Kidney tubule cell (primary cell): ENCODE measurements at places on chromosomes 4 and X.

- DNase-seq: no peak
Observed at GRCh38 chr4:52367282-52367830, 291.7 kb downstream of the USP46 start.

- no peak for DNase-seq
Observed at GRCh38 chr4:39950861-39951481, 26.7 kb downstream of the PDS5A start.

DNA sequence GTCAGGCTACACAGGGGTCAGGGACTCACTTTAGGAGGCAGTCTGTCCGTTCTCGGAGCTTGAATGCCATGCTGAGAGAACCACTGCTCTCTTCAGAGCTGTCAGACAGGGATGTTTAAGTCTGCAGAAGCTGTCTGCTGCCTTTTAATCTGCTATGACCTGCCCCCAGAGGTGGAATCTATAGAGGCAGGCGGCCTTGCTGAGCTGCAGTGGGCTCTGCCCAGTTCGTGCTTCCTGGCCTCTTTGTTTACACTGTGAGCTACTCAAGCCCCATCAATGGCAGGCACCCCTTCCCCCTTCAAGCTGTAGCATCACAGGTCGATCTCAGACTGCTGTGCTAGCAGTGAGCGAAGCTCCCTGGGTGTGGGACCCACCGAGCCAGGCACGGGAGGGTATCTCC is 31.5 kb upstream of the UNC5C start:
- DNase-seq: no peak

DNA sequence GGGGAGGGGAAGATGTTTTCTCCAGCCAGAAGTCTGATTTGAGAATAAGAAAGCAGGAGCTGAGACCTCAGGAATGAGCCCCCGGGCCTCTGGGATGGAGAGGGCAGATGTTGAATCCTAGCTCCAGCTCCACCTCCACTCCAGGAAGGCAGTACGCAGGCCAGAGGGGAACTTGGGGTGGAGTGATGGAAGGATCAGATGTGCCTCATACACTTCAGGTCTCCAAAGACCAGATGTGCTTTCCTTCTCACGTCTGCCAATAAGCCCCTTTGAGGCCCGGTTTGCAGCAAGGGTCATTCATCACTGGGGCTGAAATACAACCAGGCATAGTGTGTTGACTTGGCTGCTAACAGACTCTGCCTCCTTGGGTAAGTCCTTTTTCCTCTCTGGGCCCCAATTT is 28.1 kb downstream of the STARD8 start:
- DNase-seq: no peak

DNA sequence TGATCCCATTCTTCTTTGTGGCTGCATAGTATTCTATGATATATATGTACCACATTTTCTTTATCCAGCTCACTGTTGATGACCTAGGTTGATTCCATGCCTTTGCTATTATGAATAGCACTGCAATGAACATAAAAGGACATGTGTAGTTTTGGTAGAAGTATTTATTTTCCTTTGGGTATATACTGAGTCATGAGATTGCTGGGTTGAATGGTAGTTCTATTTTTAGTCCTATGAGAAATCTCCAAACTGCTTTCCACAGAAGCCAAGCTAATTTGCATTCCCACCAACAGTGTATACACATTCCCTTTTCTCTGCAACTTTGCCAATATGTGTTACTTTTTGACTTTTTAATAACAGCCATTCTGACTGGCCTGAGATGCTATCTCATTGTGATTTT is 278.3 kb downstream of the PCDH18 start:
- peak; percentile 8 for DNase-seq

GRCh38 chr4:148094149-148094548 is 348.1 kb downstream of the NR3C2 start:
- DNase-seq: no peak

DNA sequence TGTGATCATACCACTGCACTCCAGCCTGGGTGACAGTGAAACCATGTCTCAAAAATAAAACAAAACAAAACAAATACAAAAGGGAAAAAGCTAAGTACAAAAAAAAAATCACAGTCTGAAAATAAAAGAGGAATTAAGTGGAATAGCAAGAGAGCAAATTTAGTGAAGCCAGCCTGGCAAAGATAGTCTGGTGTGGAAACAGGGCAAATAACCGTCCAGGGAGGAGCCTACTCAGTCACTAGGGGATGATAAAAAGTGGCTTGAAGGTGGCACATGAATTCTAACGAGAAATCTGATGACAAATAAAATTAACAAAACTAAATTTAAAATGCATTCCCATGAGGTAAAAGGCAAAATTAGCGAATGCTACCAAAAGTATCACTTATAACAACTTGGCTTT is 8.2 kb downstream of the PDGFC start:
- DNase-seq: no peak

DNA sequence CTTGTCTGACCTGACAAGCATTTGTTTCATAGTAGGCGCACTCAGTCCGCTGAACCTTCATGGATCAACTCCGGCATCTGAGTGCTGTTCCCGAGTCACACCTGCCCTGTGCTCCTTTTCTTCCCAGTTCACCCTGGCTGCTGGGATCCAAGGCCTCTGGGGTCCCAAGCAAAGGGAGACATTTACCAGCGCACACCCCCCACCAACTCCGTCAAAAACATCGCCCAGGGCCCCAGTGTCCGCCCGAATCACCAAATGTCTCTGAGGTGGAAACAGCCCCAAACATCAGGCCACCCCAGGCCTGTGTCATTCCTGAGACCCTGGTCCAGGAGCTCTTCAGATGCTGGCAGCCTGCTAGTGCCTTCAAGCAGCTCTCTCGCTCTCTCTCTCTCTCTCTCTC is 5.1 kb downstream of the BLOC1S4 start:
- no peak for DNase-seq

GRCh38 chr4:57083090-57083489 is 27.1 kb downstream of the IGFBP7 start:
- no peak for DNase-seq

- DNase-seq: peak; percentile 33
Observed at GRCh38 chr4:137531986-137532868, at the start of gene PCDH18. TSS of gene PCDH18 (minus strand) at chr4:137532494. CDS start at chr4:137532088, 406 bp downstream.

DNA sequence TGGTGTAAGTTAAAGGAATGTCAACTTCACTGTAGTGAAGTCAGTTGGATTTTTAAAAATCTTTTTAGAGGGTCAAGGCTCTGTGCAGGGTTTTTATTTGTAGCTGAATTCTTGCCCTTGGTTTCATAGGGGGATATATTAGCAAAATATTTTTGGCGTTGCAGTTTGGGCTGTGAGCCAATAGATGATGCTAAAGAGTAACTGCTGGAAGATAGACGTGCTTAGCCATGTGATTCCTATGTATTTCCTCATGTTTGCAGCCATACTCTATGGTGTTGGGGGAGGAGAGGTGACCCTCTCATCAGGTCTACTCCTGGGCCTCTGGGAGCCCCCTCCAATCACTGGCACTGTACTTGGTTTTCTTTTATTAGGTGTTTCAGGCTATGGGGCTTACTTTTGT is 246.7 kb upstream of the ARHGAP24 start:
- no peak for DNase-seq

GRCh38 chr4:182918044-182918607 is 940 bp upstream of the DCTD start:
- DNase-seq: no peak

GRCh38 chr4:61320631-61321030 is 120.5 kb downstream of the ADGRL3 start:
- no peak for DNase-seq

DNA sequence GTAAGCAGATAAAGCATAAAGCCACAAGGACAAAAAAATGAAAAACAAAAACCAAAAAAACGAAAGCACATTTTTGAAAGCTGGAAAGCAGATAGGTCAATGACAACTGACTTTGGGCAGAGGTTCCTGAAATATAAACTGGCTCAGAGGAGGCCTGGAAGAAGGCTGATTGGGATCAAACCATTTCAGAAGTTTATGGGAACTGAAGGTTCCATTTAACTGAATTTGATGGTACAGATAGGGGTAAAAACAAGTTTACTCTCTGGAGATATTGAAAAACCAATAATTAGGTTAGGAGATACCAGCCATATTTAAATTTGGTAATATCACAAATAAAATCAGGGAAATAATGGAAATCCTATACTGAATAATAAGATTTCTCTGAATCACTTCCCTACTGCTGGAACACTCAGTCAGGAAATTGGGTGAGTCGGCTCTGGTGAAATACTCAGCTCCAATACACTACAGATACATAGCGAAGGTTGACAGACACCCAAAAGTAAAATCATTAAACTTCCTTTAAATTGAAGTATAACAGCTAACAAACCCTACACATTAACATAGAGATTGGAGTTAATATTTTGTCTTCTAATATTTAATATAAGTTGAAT is 1584.3 kb downstream of the STIM2 start:
- no peak for DNase-seq

- no peak for DNase-seq
Observed at GRCh38 chr4:84099599-84099998, 399.5 kb downstream of the NKX6-1 start.

DNA sequence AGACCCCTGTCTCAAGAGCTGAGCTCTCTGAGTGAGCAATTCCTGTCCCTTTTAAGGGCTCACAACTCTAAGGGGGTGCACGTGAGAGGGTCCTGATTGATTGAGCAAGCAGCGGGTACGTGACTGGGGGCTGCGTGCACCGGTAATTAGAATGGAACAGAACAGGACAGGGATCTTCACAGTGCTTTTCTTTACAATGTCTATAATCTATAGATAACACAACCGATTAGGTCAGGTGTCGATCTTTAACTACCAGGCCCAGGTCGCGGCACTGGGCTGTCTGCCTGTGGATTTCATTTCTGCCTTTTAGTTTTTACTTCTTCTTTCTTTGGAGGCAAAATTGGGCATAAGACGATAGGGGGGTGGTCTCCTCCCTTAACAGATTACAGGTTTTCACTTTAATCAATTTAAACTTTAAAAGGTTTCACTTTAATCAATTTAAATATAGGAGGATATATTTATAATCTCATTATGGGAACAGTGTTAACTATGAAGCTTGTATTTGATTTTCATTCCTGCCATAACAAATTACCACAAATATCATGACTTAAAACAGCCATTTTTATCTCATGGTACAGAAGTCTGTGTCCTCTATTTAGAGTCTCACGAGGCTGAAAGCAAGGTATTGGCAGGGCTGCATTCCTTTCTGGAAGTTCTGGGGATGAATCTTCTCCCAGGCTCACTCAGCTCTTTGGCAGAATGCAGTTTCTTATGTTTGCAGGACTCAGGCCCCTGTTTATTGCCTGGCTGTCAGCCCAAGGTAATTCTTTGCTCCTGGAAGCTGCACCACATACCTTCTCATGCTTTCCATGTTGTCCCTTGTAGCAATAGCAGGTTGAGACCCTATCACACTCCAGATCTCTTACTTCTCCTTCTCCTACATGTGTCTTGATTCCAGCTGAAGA is 5.2 kb downstream of the SPATA4 start:
- DNase-seq: peak; percentile 39

- no peak for DNase-seq
Observed at GRCh38 chr4:180698550-180699195, 1544.5 kb upstream of the TENM3 start.

DNA sequence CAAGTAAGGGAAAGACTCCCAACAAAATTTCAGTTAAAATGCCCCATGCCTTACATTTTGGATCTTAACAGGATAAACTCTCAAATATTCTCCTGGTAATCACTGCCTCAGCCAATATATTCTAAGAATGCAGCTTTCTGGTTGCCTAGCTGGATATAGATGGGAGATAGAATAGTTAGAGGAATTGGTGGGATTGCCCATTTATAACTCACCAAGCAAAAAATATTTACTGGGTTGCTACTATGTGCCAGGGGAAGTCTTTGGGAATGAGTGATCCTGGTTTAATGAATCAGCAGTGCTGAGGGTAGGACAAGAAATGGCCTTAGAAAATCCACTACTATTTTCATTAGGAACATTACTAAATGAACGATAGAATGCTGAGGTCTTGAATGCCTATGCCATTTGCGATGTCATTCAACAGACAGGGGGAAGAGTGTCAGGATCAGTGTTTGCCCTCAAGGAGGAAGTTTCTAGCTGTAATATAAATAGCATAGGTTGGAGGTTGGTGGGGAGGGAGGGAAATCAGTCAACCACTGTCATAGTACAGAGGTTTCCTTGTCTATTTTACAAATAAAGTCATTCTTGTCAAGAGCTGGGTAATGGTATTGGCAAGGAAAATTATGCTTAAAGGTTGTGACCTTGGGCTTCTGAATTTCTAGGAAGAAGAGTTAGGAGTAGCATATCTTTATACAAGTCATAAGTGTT is 63.5 kb downstream of the ENOPH1 start:
- DNase-seq: peak; percentile 74

DNA sequence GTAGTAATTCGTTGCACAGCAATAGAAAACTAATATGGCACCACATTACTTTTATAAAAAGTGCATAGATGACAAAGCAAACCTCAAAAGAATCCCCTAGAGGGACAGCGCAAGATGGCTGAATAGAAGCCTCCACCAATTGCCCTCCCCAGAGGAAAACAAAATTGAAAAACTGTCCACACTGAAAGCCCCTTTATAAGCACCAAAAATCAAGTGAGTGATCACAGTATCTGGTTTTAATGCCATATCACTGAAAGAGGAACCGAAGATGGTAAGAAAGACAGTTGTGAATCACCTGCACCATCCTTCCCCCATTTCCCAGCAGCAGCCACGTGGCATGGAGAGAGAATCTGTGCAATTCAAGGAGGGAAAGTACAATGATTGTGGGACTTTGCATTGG is 522.2 kb downstream of the GLUD2 start:
- DNase-seq: no peak

- DNase-seq: no peak
Observed at GRCh38 chr4:78099058-78099457, 41.9 kb downstream of the FRAS1 start.

- DNase-seq: peak; percentile 16
Observed at GRCh38 chr4:84803720-84804119, 162.8 kb downstream of the WDFY3 start.

DNA sequence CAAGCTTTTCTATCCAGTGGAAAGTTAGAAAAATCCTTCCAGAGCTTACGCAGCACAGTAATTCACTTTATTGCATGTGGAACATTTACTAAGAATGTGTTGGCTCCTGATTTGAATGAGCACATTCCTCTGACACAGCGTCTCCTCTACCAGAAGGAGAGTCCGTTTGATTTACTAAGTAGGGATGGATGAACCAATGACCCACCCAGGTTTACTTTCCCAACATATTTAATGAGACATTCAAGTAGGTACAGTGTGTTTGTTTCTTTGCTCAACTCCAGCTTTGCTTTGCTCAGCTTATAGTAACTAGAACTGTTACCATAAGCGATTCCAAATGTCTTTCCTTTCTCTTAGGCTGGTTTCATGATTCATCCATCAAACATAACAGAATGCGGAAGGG is 161.7 kb downstream of the SMARCA1 start:
- no peak for DNase-seq

- peak; percentile 77 for DNase-seq
Observed at GRCh38 chr4:28436191-28437080, 1575.8 kb downstream of the STIM2 start.

- DNase-seq: no peak
Observed at GRCh38 chr4:185381288-185382196, 14.2 kb downstream of the LRP2BP start.

GRCh38 chr4:128512767-128513322 is 225.2 kb upstream of the PGRMC2 start:
- no peak for DNase-seq

GRCh38 chrX:47723689-47724088 is 64.7 kb upstream of the UXT start:
- DNase-seq: no peak
